T-helper 17 cell (primary cell): ENCODE measurements at places on chromosomes 2 and 18.

GRCh38 chr2:18536697-18537096 lies 23.8 kb downstream of the RDH14 start:
- no peak for DNase-seq

DNA sequence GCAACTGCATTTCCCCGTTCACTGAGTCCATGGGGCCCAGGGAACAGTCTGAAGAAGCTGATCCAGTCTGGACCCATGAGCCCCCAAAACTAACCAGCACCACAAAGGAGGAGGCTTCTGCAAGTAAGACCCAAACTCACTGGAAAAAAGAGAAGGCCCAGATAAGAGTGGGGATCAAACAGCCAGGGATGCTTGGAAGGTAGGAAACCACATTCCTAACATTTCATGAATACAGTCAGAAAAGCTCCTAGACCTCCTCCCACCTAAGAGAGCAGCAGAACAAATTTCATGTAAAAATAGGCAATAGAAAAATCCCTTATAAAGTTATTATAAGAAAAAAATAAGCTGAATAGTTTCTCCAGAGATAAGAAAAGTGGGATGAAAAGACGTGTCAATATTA lies 30.3 kb downstream of the TUBB6 start:
- no peak for DNase-seq

- DNase-seq, result no peak
These were observed 61.4 kb upstream of the COPS8 start for GRCh38 chr2:237024255-237024654.

GRCh38 chr2:152814475-152815030 lies 96.1 kb downstream of the ARL6IP6 start:
- no peak for DNase-seq

DNA sequence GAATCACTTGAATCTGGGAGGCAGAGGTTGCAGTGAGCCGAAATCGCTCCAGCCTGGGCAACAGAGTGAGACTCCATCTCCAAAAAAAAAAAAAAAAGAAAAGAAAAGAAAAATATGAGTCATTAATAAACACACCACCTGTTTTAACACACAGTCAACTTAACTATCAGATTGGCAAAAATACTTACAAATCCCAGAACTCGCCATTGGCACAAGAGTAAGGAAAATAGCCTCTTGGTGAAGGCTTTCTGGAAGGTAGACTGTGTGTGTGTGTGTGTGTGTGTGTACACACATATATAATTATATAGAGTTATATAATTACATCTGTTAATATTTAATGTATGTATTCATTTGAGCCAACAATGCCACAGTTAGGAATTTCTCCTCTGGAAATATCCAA lies 63.7 kb upstream of the UXS1 start:
- DNase-seq, result no peak

- no peak for DNase-seq
These were observed 55.1 kb downstream of the DGKD start for GRCh38 chr2:233409286-233409991.

DNA sequence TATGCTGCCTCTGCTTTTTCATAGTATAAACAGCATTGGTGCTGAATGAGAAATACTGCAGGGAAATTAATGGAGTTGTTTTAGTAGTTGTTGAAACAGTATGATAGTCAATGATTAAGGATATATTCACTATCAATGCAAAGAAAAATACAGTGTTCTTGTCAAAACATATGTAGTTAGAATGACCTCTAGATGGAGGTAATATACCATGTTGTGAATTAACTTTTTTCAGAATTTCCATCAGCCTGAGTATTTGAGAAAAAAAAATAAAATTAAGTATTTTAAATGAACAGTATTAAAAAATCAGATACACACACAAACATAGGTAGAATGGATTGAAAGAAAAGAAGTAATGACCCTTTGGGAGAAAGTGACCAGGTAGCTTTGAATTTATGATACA lies 59.5 kb downstream of the RMDN2 start:
- DNase-seq, result no peak
